LHCN-M2 (cell line): ENCODE measurements at places on chromosomes 13 and 19.

- no peak for DNase-seq
Measured at GRCh38 chr13:109191413-109191812, 562.0 kb downstream of the MYO16 start.

GRCh38 chr19:54114340-54115108, 933 bp downstream of the TFPT start:
- DNase-seq = no peak

DNA sequence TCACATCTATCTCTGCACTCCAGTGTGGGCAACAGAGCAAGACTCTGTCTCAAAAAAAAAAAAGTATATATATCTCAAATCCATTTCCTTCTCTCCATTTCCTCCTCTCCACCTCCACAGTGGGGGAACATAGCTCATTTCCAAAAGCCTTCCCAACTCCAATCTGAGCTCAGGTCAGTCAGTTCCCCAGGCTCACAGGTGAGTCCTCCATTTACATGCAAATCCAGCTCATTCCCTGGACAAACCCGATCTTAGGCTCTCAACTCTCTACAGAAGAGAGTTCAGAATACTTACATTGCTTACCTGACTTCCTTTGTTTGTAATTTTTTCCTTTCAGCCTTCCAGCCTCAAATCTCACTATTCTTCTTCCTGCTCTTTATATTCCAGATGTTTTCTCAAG, 518.3 kb downstream of the GPC6 start:
- DNase-seq = no peak

- DNase-seq = no peak
Measured at GRCh38 chr13:49975826-49976225, 21.0 kb upstream of the TRIM13 start.

DNA sequence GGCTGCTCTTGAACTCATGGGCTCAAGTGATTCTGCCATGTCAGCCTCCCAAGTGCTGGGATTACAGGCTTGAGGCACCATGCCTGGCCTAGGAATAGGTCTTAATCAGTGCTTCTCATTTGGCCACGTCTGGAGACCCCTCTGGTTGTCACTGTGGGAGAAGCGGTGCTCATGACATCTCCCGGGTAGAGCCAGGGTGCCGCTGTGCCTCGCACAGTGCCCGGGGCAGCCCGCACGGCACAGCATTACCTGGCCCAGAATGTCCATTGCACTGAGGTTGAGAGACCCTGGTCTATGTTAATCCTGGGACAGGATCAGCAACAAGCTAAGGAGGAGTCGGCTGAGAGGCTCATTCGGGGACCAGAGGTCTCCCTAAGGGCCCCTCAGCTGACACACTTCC, 160.8 kb downstream of the EFNB2 start:
- DNase-seq = no peak

DNA sequence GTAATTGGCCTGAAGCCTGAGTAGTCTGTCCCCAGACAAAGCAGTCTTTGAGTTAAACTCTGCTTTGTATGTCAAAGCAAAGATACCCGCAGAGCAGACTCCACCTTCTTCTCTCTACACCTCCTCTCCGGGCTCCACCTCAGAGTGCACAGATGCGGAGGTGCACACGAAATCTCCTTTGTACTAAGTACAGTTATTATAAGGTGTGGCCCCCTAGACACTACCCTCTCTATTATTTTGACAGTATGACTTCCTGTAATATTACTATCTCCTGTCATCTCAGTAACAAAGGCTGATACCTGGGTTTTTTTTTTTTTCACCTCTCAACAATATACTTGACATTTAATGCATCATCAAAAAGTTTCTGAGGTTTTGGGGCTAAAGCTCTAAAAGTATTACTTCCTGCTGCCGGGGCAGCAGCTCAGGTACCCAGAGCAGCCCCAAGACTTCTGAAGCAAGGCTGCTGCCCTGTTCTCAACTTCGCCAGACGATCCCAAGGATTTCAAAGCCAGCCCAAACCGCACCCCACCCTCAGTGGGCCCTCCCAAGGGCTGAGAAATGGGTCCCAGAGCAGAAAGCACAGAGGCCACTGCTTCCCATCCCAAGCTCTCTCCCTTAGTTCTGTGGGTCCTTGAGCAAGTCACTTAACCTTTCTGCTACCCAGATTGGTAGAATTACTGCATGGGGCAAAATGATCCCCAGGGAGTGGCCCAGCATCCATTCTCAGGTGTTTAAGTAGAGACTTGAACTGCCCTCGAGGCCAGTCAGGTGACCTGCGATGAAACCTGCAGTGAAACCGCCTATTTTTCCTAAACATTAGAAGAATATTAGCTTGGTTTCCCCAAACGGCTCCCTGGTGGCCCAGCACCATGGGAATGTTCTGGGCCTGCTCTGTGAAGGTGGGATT, 180.6 kb downstream of the FOXO1 start:
- DNase-seq = no peak

DNA sequence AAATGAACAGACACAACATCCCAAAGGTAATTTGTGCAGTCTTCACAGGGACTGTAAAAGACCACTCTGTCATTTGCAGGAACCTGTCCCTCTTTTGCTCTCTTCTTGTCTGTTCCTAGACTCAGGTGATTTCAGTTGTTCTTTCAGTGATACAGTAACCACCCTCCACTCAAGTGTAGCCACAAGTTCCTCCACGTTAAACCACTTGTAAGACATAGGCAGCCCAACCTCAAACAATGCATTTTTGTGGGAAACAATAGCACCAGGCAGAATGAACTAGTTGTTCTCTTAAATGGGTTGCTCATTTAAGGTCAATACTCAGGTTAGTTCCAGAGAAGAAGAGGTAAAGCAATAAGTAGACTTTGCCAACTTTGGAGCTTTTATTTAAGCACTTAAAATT, 359.4 kb downstream of the MZT1 start:
- DNase-seq = no peak

- DNase-seq = no peak
Measured at GRCh38 chr19:15673176-15673654, 328 bp downstream of the CYP4F12 start.

DNA sequence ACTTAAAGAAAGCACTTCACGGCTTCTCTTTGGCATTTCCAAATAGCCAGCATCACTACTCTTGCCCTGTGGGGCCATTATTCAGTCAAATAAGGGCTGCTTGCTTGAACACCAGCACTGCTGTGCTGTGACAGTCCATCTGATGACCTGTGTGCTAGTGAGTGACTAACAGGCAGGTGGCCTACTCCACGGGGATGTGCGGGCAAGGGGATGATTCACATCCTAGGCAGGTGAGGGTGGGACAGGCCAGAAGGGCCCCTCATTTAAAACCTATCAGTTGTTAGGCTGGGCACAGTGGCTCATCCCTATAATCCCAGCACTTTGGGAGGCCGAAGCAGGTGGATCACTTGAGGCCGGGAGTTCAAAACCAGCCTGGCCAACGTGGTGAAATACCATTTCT, 8.2 kb downstream of the CCNE1 start:
- DNase-seq = no peak

DNA sequence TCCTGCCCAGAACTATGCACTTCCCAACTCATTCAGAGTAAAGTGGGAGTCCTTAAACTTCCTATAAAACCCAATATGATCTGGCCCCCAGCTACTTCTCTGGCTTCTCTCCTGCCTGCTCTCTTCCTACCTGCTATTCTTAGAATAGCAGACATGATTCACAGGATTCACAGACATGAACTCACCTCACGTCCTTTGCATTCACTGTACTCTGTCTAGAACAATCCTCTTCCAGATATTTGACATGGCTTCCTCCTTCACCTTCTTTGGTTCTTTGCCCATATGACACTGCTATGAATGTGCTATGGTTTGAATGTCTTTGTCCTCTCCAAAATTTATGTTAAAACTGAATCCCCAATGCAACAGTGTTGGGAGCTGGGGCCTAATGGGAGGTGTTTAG, 154.9 kb downstream of the UGGT2 start:
- no peak for DNase-seq

DNA sequence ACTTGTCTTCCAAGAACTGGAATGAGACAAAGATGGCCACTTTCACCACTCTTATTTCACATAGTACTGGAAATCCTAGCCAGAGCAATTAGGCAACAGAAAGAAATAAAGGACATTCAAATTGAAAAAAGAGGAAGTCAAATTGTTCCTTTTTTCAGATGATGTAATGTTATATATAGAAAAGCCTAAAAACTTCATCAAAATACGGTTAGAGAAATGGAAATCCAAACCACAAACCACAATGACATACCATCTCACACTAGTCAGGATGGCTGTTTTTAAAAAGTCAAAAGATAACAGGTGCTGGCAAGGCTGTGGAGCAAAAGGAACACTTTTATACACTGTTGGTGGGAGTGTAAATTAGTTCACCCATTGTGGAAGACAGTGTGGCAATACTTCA, 113.3 kb upstream of the SPRY2 start:
- DNase-seq = peak; percentile 94
